ENCODE measurements at places on chromosomes 13 and 19.

- no peak for DNase-seq
These were observed 199.6 kb upstream of the IRS2 start for GRCh38 chr13:109985871-109986450.

GRCh38 chr13:94620286-94620896 is 18.7 kb downstream of the GPR180 start:
- DNase-seq, result peak; percentile 51

- no peak for DNase-seq
These were observed 18.7 kb downstream of the TMEM161A start for GRCh38 chr19:19119325-19120237.

- DNase-seq, result no peak
These were observed 89.8 kb upstream of the LSM14A start for GRCh38 chr19:34082289-34083077.

- DNase-seq, result no peak
These were observed 721 bp downstream of the MED25 start for GRCh38 chr19:49818649-49819370.

DNA sequence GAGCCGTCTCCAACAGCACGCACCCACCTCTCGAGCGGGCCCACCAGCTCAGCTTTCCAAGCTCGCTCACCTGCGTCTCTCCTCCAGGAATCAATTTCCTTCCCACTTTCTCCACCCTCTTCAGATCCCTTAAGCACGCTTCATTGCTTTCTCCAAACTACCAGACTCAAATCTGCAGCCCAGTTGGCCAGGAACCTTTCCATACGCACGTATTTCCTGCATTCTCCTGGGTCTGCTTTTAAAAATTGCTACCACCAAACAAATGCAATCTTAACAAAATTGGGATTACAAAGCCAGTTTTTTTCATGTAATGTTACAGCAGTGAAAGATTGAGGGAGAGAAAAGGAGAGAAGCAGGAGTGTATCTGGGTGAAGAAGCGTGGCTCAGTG is 1.5 kb downstream of the ENOX1 start:
- no peak for DNase-seq

- DNase-seq, result peak; percentile 65
These were observed 468 bp downstream of the STX10 start for GRCh38 chr19:13149628-13150186.

GRCh38 chr13:76762721-76763120 is 123.5 kb downstream of the KCTD12 start:
- no peak for DNase-seq

DNA sequence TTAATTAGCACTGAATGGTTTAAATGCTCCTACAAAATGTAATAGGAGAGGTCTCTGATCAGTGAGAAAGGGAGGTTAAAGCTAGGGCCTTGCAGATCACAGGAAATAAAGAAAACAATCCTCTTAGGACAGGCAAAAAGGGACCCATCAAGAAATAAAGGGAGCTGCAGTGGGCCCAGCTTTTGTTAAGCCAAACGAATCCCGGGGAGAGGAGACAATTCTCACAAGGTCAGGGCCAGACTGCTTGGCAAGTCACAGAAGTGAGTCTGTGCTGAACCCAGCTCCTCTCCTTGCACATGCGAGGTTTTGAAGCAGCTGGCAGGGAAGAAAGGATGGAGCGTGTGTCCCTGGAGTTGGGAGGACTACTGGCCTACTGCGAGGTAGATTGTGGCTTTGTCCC is 285.8 kb downstream of the COG6 start:
- no peak for DNase-seq

GRCh38 chr13:44843403-44843802 is 145.9 kb downstream of the NUFIP1 start:
- DNase-seq, result no peak

DNA sequence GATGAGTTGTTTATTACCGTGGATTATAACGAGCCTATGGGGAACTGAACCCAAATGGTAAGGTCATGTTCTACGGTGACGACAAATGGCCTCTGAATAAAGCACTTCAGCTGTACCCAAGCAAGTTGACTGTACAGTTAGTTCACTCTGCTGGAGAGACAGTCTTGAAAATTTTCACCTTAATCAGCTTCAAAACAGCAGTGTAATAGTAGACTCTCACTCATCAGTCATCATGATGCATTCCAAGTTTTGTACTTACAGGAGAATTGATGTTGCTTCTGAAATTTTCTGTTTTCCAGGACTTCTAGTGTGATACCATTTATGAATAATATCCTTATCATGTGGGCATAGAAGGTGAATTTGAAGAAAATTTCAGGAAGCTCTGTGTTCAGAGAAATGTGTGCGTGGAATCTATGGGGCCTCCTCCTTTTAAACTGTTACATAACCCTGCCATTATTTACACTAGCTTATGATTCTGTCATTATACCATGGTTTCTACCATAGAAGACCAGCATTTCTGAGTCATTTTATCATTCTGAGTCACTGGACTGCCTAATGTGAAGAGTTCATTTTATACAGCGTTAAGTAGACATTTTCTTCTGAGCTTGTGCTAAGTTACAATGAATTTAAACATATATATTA is 96.9 kb downstream of the WDFY2 start:
- no peak for DNase-seq

- DNase-seq, result no peak
These were observed 8.1 kb upstream of the NKPD1 start for GRCh38 chr19:45168767-45169351.

DNA sequence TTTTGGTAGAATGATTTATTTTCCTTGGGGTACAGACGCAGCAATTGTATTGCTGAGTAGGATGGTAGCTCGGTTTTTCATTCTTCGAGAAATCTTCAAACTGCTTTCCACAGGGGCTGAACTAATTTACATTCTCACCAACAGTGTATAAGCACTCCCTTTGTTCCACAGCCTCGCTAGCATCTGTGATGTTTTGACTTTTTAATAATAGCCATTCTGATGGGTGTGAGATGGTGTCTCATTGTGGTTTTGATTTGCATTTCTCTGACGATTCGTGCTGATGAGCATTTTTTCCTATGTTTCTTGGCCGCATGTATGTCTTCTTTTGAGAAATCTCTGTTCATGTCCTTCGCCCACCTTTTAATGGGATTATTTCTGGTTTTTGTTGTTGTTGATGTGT is 54.8 kb upstream of the UQCRFS1 start:
- no peak for DNase-seq

DNA sequence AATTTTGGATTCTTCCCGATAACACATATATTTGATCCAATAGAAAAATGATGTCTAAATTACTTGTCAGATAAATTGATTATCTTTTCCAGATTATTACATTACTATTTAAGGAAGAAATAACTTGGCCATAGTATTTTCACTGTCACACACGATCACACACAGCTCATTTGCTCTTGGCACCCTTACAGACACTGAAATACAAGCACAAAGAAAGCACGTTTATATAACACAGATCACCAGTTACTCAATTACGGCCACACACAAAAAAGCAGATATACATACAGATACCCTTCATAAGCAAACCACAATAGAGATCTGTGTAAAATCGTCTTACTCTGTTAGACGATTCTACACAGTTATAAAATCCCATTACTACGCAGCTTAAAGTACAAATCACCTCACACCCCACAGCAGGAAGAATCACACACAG is 716 bp upstream of the ZNF420 start:
- no peak for DNase-seq

DNA sequence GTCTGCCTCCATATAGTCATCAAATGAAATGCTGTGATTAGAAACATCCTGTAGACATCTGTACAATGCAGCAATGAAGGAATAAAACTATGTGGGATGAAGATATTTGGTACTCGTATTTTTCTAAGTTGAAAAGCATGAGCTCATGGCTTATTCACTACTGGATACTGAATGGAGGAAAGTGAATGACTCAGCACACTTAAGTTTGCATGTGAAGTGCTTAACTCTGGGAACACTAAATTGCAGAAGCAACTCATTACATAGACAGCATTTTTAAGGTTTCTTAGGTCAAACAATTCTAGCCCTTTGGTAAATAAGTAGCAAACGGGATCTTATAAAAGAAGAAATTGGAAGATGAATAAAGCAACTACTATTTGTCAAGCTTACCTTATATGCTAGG is 429.0 kb upstream of the MIR17HG start:
- no peak for DNase-seq

GRCh38 chr13:50645092-50645491 is 198.4 kb downstream of the DLEU7 start:
- DNase-seq, result no peak

GRCh38 chr19:3459089-3459881 is 21.0 kb downstream of the SMIM24 start:
- DNase-seq, result no peak

GRCh38 chr13:23799945-23800344 is 89.3 kb downstream of the MIPEP start:
- peak; percentile 42 for DNase-seq

GRCh38 chr19:5091684-5092480 is 123.0 kb downstream of the KDM4B start:
- DNase-seq, result no peak

DNA sequence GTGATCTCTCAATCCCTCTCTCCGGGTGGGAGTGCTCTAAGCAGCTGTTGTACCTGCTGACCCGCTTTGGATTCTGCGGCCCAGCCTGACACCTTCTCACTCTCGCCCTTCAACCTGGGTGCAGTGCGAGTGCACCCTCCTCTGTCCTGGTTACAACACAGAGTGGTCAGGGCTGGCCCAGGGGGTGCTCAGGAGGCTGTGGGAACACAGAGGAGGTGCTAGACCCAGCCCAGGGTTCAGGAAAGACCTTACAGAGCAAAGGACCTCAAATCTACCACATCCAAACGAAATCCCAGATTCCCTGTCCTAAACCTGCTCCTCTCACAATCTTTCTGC is 23.7 kb downstream of the ZNF175 start:
- no peak for DNase-seq

DNA sequence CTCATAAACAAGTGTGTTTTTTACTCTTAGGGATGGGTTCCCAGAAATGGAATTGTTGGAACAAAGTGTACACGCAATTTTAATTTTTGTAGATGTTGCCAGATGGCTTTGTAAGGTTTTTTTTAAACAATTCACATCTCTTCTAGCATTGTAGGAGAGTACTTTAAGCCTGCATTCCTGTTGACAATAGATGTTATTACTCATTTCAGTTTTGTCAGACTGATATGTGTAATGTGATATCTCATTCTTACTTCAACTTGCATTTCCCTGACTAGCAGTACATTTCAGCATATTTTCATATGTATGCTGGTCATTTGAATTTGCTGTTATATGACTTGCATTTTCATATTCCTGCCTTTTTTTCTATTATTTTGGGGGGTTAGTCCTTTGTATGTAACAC is 186.6 kb upstream of the SLITRK6 start:
- DNase-seq, result no peak

DNA sequence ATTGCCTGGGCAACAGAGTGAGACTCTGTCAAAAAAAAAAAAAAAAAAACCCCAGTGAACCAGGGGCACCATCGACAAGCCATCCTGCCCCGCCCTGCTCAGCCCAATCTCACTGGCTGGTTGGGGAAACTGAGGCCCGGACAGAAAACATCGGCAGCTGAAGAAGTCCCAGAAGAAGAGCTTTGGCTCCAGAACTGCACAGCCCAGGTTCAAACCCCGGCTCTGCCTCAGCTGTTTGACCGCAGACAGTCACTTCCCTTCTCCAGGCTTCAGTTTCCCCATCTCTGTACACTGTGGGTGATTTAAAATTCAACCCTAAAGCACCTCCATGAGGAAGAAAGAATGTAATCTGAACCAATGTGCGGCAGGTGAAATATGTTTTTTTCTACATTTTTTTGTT is 9.4 kb upstream of the SEMA6B start:
- no peak for DNase-seq

DNA sequence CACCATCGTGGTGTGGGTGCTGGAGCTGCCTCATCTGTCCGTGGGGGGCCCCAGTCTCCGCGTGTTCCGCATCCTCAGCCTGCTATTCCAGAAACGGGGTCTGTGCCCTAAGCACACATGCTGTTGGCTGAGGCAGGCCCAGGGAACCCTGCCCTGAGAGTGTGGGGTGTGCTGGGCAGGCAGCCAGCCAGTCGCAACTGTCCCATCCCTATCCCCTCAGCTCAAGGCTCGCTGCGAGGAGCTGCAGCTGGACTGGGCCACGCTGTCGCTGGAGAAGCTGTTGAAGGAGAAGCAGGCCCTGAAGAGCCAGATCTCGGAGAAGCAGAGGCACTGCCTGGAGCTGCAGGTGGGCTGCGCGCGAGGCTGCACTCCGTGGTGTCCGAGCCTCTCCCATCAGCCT is 21.9 kb downstream of the PLEKHJ1 start:
- DNase-seq, result no peak

GRCh38 chr13:75195495-75196146 is 286.3 kb downstream of the TBC1D4 start:
- no peak for DNase-seq

- DNase-seq, result no peak
These were observed 162.3 kb upstream of the TSC22D1 start for GRCh38 chr13:44738463-44738862.

GRCh38 chr19:55640043-55640576 is 692 bp upstream of the ZNF580 start:
- peak; percentile 88 for DNase-seq

- DNase-seq, result no peak
These were observed 822 bp upstream of the RFXAP start for GRCh38 chr13:36817996-36818803.

DNA sequence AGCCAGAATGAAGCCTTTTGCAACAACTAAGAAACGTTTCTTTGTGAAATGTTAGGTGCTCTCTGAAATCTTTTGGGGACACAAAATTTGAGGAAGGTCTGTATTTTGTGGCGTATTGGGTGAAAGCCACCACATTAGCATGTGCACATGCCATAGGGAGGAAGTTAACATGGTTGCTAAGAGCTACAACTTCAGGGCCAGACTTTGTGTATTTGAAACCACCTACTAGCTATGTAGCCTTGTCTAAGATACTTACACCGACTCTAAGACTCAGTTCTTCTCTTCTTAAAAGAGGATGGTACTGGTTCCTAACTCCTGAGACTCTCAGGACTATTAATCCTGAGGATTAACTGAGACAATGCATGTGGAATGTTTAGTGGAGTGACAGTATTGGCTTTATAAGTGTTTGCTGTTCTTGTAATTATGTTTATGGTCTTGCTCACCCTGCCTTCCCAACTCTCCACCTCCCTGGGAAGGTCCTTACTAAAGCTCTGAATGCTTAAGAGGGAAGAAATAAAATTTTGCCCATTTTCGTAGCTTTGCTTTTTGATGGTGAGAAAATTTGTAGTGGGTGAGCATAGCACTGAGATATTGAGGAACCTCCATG is 15.5 kb downstream of the SERP2 start:
- DNase-seq, result no peak

DNA sequence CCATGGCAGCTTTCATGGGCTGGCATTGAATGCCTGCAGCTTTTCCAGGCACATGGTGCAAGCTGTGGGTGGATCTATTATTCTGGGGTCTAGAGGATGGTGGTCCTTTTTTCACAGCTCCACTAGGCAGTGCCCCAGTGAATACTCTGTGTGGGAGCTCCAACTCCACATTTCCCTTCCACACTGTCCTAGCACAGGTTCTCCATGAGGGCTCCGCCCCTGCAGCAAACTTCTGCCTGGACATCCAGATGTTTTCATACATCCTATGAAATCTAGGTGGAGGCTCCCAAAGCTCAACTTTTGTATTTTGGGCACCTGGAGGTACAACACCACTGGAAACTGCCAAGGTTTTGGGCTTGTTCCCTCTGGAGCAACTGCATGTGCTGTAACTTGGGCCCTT is 450.6 kb downstream of the LMO7 start:
- DNase-seq, result no peak
